ENCODE measurements at places on chromosomes 12 and 14.

DNA sequence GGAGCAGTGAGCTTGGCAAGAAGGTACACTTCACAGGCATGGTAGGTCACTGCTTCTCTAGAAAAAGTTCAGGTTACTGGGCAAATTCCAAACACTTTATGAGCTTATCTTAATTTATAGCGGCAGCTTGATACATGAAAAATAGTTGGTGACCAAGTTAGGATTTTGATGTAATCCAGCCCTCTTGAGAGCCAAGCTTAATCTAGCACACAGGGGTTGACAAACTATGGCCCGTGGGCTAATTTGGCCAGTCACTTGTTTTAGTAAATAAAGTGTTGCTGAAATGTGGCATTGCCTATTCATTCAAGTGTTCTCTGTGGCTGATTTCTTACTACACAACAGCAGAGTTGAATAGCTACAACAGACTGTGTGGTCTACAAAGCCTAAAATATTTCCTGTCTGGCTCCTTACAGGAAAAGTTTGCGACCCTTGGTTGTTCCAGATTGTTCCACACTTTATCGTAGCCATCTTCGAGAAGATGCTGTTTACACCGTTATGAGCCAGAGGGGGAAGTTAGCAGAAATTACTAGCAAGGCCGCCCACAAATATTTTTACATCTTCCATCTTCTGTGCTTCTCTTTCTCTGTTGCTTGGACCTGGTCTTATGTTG is 120.9 kb downstream of the DAAM1 start:
- no peak for DNase-seq

- no peak for DNase-seq
Observed at GRCh38 chr12:47755655-47756562, 2.8 kb downstream of the RAPGEF3 start.

- no peak for DNase-seq
Observed at GRCh38 chr14:36268121-36268520, 52.3 kb downstream of the MBIP start.

DNA sequence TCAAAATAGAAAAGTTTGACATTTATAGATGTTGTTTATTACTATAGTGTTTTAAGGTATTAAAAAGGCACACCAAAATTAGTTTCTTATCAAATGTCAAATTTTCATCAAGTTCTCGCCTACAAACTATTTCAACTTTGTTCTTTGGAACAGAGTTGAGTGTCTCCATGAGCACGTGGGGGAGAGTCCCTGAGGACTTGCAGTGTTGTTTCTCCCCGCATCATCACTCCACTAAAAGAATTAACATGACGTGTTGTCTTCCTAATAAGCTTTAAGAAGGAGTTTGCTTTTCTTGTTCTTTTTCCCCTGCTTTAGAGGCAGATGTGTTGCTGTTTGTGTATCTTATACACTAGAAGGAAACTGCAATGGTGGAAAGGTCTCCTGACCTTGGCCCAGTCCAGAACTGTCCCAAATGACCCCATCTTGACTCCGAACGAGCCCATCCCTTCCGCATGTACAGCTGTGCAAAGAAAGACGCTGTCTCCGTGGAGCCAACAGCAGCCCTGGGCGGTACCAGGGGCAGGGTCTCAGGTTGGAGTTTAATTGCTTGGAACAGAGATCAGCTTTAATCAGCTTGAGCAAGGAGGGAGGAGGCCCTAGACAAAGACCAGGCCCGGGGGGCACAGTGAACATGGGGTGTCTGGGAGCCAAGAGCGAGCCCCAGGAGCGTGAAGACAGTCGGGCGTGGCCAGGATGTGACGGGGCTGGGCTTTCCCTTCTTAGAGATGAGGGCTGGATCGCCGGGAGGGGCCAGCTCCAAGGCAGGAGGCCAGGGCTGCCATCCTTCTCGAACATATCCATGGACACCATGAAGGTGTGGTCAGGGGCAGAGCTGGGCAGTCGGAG is 215.4 kb upstream of the RTL1 start:
- DNase-seq = no peak

DNA sequence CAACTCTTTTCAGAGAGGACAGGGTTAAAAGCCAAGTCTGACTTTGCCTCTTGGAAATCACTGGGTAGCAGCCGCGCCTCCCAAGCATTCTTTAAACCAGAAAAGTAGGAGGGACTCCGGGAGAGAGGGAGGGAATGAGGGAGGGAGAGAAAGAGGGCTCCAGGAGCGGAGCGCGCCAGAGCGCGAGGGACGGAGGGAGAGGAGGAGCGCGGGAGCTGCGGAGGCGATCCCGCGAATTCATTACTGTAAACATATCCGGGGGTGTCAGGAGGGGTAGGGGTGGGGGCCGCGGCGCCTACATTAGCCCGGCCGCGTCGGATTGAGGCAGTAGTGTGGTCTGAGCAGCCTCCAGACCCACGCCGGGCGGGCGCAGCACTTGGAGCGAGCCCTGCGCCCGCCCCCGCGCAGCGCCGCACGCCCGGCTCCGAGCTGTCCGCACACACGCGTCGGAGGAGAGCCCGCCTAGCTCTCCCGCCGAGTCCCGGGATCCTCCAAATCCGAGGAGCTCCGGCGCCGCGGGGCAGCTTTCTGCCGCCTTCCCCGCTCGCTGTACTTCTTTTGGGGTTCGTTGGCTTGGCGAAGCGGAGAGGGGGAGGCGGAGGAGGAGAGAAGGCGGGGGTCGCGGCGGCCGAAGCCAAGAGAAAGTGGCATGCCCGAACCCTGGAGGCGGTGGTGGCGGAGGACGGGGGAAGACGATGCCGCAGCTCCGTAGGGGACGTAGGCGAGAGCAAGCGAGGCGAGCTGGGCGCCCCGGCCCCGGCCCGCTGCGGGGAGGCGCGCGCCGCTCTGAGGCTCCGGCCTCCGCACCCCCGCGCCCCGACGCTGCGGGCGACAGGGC is 3.3 kb downstream of the FLRT2 start:
- DNase-seq = peak; percentile 87

GRCh38 chr12:86710109-86710508 is 453.9 kb upstream of the MGAT4C start:
- DNase-seq = peak; percentile 87

GRCh38 chr14:38505221-38505972 is 249.5 kb upstream of the CLEC14A start:
- DNase-seq = peak; percentile 10

All from iris pigment epithelial cell (primary cell).